ENCODE measurements at places on chromosomes 6 and 20.
A peak's percentile ranks its signal among the peaks of the same experiment; 100 is the strongest.

GRCh38 chr6:159756508-159756907 lies 5.3 kb upstream of the ACAT2 start:
- DNase-seq, result no peak

- DNase-seq, result no peak
Measured at GRCh38 chr6:119176445-119176844, 98.0 kb upstream of the FAM184A start.

- DNase-seq, result no peak
Measured at GRCh38 chr6:7126754-7127153, 19.0 kb downstream of the RREB1 start.

DNA sequence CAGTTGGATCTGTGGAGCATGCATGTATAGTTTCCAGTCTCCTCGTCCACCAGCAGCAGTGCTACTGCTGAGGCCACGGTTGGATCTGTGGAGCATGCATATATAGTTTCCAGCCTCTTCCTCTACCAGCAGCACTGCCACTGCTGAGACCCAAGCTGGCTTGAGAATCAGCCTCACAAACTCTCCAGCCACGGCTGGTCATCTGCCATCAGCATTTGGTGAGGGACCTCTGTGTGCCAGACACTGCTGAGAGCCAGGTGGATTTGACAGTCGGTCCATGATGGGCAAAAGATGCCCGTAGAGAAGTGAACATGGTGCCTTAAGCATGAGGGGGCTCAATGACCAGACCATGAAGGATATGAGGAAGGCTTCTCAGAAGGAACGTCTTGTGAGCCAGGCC lies 46.4 kb downstream of the SLC9A8 start:
- no peak for DNase-seq

- no peak for DNase-seq
Measured at GRCh38 chr6:69974193-69974592, 107.8 kb downstream of the COL19A1 start.

DNA sequence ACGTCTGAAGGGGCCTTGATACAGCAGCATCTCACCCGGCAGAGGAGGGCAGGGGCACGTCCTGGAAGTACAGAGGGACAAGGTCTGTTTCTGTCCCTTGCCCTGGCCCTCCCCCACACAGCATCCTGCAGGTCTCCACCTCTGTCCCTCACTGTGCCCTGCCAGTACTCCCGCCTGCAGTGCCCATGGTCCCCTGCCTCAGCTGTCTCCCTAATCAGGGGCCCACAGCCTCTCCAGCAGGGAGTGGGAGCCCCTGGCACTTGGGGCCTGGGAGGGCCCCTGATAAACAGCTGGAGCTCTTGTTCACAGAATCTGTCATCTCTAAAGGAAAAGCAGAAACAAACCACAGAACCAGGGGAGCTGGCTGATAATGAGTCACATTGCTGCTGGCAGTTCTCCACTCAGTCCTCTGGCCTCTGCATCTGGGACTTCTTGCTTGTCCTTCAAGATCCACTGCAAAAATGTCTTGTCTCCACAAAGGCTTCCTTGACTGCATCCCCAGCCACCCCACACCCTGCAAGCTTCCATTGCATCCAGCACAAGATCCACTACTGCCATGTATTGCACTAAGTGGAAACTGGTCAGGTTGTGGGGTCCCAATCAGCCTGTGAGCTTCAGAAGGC lies 33.2 kb upstream of the TAF8 start:
- no peak for DNase-seq

GRCh38 chr20:50286174-50286511 lies 95.5 kb downstream of the CEBPB start:
- no peak for DNase-seq

DNA sequence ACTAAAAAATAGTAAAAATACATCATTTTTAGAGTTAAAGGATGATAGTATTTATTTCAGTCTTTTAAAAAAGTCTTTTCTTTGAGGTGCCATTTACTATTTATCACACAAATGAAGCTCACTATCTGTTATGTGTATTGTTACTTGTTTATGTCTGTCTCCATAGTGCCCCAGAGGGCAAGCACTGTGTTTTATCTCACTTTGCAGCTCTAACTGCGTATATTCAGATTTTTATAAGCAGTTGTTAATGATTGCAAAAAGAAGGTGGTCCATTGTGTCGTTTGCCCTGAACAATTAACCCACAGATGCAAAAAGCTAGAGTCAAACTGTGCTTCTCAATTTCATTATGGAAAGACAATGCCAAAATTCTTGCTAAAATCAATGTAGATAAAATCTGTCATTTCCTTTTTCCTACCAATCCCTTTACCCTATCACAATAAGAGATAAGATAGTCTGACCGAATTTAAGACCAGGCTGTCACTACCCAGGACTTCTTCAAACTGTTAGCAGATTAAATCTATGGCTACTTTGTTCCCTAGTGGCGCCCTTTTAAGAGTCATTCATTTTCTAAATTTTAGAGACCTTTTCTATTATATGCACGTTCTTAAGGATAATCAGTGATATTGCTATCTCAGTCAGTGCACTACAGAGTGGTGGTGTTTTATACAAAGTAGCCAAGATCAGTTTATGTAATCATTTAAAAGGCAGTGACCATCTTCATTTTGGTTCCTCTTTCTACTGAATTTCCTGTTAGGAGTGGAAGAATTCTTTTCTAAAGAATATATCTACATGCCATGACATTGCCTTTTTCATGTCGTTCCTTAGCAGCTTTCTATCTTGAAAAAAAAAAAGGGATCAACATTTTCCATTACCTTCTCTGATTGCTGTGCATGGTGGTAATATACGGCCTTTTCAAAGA lies 133.1 kb upstream of the PRDM1 start:
- peak; percentile 50 for DNase-seq

DNA sequence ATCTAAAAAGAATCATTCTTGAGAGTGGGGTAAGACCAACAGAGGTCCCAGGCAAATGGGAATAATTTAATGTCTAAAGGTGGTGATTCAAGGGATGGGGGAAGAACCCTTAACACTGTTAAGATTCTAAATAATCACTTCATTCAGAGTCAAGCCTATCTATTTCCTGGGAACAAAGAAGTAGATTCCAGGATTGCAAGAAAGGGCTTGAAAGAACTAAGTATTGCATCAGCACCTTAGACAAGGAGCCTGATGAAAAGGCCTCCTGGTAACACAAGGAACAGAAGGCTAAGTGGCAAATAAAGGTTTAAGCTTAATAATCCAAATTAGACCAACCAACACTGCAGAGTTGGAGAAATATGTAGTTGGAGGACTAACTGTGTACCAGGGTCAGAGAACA lies 620.7 kb upstream of the BTBD3 start:
- peak; percentile 11 for DNase-seq

DNA sequence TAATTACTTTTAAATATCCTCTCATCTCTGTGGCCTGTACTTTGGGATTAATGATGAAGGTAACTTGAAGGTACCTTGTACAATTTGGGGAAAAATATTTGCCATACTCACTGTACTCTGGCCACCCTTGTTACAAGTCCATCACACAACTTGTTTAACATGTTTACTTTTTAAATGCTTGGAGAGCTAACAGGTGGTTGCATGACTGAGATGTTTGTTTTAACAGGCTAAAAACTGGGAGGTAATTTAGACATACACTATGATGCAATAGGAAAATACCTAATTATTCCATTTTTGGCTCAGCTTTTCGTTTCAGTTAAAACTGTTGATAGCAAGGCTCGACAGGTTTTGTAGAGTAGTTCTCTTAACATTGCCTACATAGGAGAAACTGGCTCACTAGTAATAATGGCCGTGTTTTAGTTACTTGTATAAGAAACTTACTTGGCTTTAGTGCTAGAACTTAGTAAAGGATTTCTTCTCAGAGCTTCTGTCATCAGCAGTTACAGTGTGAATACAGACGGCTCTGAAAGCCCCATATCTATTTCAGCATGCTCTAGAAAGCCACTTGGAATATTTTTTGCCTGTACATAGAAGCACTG lies 489.8 kb upstream of the SOX4 start:
- DNase-seq, result no peak

DNA sequence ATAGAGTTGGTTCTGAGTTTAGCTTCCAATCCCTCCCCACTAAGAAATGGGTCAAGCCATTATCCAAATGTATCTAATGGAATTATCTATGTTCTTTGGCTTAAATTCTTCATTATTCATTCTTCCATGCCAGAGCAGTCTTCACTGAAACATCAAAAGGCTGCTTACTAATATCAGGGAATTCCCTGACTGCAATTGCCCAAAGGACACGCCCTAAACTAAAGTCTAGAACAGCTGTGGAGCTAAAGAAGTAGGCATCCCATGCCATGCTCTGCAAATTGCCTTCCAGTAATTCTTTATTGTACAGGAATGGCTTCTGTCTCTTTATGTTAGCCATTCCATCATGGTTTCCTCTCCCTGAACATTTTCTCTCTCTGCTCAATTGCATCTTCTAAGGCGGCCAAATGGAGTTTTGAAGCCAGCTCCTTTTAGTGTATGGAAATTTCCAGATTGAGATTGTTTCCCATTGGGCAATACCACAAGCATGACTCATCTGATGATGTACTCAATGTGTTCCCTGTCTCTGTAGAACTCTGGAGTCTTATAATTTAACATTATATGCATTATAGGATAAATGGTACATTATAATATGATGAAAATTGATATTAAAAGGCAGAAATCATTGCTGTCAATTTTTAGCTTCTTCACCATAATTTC lies 28.8 kb upstream of the TSHZ2 start:
- DNase-seq, result no peak

DNA sequence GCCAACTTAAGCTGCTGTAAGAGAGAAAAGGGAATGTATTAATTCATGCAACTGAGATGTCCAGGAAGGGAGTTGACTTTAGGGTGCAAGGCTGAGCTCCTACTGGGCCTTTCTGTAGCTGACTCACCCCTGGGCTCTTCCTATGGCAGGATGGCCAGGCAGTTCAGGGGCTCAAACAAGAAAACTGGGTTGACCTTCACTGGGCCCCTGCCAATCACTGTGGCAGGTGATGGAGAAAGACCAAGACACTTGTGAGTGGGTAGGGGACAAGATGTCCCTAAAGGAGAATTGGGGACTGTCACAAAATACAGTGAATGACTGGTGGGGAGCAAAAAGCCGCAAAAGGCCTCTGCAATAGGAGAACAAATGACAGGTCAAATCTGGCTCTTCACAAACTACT lies 21.5 kb upstream of the RALGAPA2 start:
- DNase-seq, result no peak

DNA sequence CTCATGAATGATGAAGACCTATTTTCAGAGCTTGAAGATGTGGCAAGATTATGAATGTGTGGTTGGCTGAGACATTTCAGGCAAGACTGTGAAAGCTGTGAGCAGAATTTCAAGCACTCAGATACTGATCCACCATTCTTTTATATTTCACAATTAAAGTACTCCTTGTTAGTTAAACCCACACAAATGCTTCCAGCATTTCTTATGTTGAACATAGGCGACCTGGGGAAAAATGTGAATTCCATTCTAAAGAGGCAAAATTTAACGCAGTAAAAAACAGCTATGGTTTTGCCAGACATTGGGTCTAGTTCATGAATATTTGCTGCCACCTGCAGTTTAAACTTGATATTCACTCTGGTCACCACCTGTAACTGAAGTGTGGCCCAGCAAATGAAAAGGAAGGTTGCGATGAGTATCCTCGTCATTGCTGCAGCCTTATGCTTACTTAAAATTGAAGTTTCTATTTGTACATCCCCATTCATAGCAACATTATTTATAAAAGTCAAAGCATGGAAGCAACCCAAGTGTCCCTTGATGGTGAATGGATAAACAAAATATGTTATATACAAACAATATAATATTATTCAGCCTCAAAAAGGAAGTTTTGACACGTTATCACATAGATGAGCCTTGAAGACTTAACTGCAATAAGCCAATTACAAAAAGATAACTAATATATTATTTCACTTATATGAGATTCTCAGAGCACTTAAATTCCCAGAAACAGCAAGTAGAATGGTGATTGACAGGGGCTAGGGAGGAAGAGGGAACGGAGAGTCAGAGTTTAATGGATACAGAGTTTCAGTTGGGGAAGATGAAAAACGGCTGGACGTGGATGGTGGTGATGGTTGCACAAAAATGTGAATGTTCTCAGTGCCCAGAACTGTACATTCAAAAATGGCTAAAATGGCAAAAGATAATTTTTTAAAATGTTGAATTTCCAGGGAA lies 32.4 kb upstream of the FAM184A start:
- peak; percentile 75 for DNase-seq

DNA sequence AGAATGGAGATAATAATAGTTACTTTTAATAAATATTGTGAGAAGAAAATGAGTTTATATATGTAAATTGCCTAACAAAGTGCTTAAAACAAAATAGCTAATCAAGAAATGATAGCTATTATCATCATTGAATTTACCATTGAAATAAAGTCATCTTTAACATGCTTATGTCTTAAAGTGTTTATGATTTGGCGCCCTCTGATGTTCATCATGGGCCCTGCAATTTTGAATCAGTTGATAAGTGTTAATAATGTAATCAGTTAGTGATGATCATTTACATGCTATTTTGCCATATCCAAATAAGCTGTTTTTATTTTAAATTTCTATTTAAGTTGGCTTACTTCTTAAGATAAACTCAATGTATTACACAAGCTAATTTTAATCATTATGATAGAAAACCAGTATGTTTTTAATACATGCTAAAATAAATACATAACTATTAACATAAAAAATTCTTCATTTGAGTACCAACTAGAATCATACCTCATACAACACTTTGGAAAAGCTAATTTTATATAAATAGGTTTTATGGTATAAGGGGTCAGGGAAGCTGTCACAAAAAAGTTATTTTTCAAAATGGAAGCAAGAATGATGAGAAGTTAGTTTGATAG lies 39.2 kb upstream of the TPD52L1 start:
- peak; percentile 62 for DNase-seq

GRCh38 chr6:122109075-122109474 lies 290.4 kb upstream of the HSF2 start:
- DNase-seq, result no peak

DNA sequence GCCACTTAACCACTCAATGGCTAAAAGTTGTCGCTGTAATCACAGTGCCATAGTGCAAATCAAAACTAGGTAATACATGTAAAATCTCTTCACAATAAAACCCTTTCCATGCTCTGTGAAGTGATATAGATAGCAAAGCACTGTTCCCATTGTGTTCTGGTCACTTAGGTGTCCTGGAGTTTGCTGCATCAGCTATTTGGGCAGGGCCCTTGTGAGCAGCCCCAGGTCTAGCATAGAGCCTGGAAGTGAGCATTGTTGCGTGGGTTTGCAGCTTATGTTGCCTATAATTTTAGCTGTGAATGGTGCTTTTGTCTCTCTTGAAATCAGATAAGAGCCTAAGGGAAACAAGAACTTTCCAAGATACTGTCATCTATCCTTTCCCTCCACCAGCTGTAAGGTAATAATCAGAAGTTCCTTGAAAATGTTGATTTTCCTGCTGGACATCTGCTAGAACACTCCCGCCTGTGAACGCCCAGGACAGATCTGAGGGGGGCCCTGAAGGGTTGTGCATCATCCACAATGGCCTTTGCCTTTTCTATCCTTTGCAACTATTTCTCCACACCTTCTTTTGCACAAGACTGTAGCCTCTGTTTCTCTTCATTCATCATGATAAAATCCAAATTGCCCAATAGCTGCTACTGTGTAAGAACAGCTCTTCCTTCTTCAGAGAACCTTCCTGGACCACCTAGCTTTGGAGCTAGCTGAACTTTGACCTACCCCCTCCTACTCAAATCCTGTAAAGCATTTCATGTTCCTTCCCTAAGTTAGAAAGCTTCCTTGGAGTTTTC lies 57.0 kb downstream of the TNFAIP3 start:
- DNase-seq, result no peak

- DNase-seq, result no peak
Measured at GRCh38 chr6:35686436-35686835, 2.3 kb downstream of the FKBP5 start.

- DNase-seq, result no peak
Measured at GRCh38 chr6:25287941-25288340, 8.8 kb downstream of the CARMIL1 start.
